ENCODE measurements at places on chromosomes 5 and 9.

DNA sequence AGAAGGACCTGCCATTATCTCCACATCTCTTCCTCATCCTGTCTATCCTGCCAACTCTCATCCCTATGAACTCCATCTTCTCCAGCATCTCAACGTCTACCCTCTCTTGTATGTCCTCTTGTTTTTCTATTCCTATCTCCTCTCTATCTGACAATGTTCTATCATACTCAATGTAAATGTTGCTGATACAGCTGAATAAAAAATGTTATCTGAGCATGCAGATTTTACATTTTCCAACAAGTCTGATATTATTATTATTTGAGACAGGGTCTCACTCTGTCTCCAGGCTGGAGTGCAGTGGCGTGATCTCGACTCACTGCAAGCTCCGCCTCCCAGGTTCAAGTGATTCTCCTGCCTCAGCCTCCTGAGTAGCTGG lies 56.0 kb upstream of the RAI14 start:
- no peak for DNase-seq

DNA sequence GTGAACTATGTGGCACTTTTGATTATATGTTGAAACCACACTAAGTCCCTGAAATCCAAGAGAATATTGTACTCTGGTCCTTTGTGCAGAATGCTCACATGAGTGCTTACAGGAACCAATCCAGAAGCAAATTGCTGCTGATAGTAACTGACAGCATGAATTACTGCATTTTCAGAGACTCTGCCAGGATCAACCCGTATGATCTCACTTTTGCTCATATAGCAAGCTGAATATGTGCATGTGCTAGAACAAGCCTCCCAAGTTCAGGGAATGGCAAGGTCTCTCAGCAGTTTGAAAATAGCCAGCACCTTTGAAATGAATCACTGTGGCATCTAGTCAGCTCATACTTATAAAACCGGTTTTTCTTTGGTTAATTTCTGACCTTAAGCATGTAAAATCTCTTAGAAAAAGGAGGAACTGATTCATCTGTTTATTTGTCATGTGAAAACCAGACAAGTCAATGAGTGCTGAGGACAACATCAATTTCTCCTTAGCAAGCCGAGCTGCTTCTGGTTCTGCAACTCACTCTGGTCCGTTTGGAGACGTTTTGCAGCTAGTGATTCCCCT lies 215.7 kb upstream of the ELL2 start:
- no peak for DNase-seq

GRCh38 chr9:3810231-3810630 lies 284.4 kb upstream of the RFX3 start:
- no peak for DNase-seq

GRCh38 chr5:120655828-120656435 lies 191.8 kb downstream of the PRR16 start:
- peak; percentile 29 for DNase-seq

DNA sequence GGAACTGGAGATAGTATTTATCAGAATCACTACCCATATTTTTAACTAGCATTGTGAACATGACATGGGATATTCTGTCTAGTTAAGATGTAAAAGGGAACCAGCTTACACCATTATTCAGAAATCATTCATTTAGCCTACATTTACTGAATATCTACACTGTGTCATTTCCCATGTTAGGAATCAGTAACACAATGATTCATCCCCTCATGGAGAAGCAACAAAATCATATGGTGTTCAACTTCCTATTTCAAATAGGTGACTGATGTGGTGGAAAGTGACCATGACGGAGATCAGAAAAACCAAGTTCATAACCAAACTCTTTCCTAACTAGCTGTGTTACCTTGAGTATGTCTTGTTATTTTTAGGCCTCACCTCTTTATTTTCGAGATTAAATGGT lies 550.0 kb upstream of the TUSC1 start:
- DNase-seq, result no peak

DNA sequence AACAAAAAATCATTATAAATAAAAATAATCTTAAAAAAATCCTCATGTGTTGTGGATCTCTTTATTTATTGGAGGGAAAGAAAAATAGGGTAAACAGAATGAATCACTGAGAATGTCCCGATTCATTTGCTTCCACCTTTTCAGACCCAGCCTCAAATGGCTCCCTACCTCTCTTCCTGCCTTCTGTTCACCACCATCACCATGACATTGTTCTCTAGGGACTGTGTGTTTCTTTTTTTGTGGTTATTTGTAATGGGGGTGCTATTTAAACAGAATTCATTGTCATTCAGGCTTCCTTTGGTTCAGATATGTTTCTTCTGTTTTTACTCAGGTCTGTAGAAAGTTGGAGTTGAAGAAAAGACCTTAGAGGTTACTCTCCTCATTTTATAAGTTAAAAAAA lies 198.2 kb downstream of the KIF4B start:
- DNase-seq, result no peak

DNA sequence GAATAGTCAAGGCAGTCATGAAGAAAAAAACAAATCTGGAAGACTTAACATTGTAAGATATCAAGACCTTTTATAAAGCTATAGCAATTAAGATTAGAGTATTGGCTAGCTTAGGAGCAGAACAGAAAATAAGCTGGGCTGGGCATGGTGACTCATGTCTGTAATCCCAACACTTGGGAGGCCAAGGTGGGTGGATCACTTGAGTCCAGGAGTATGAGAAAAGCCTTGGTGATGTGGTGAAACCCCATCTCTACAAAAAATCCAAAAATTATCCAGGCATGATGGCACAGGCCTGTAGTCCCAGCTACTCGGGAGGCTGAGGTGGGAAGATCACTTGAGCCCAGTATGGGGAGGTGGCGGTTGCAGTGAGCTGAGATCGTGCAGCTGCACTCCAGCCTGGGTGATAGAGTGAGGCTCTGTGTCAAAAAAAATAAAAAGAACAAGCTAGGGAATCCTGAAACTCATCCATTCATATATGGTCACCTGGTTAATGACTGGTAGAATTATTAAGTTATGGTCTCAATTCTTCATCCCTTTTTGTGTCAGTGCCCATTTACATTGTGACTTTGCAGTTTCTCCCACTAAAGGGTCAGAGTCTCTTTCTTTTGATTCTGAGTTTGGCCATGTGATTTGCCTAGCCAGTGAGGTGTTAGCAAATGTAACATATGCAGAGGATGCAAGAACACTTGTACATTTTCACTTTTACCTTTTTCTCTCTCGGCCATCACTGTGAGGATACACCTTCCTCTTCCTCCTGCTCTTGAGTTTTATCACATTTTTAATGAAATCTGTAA lies 144.6 kb upstream of the SGCD start:
- DNase-seq, result no peak

- no peak for DNase-seq
Observed at GRCh38 chr9:132040808-132041207, 38.9 kb downstream of the MED27 start.

GRCh38 chr5:142958944-142959682 lies 188.9 kb downstream of the ARHGAP26 start:
- DNase-seq, result no peak

DNA sequence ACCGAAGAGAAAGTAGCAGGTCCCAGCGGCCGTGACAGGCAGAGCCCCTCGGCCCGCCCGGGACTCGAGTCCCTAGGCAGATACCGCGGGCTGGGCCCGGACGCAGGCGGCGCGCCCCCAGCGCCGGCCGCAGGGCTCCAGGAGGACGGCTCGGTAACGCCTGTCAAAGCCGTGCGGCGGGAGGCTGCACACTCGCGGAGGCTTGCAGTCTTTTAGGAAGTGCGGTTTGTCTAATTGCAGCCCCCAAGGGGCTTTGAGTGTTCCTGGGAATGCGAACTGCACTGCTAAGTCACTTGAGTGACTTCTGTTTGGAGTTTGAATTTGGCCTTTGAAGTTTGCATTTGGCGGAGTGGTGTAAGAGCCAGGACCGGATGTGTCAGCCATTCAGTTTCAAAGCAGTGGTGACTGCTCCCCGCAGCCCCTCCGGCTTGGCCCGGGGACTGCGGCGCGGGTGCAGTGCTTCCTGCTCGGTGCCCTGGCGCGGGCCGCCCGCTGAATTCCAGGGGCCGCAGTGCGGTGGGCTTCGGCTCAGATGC lies 1.3 kb downstream of the MAP3K1 start:
- peak; percentile 35 for DNase-seq

- DNase-seq, result no peak
Observed at GRCh38 chr5:132017316-132017715, 5.9 kb upstream of the ACSL6 start.

DNA sequence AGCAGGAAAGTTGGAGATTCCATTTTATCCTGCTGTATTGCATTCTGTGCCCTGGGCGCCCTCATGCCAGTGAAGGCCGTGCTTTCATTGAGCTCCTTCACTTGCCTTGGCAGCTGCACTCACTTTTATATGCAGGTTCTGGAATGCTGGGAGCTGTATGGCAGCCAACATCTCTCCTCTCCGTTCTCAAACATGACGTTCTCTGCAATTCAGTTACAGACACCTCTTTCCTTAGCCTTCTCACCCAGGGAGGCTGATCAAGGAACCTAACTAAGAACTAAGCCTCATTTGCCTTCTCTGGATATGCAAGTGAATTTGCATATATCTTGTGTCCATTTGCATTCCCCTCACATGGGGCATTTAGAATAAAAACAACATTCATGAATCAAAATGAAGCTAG lies 29.4 kb upstream of the PURA start:
- no peak for DNase-seq

DNA sequence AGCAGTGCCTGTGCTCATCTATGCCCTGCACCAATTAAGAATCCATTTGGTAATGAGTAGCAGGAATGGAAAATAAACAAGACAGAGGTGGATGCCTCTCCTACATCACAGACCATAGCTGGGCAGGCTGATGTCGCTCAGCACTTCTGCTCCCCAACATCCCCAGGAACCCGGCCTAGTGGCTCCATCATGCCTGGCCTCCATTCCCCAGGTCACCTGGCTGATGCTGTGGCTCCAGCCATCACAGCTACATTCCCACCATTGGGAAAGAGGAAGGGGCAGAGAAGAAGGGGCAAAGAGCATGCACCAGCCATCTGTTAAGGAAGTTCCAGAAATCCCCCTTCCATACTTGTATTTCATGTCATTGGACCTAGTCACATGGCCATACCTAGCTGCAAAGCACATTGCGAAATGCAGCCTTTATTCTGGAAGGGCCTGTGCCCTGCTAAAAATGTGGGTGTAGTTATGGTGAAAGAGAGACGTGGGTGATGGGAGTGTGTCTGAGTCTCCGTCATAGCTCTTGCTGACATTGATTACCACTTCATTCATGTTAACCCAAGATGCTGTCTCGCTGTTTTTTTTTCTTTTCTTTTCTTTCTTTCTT lies 86.1 kb upstream of the ADAMTS2 start:
- no peak for DNase-seq

- no peak for DNase-seq
Observed at GRCh38 chr9:125707472-125707804, 430 bp upstream of the MAPKAP1 start.

DNA sequence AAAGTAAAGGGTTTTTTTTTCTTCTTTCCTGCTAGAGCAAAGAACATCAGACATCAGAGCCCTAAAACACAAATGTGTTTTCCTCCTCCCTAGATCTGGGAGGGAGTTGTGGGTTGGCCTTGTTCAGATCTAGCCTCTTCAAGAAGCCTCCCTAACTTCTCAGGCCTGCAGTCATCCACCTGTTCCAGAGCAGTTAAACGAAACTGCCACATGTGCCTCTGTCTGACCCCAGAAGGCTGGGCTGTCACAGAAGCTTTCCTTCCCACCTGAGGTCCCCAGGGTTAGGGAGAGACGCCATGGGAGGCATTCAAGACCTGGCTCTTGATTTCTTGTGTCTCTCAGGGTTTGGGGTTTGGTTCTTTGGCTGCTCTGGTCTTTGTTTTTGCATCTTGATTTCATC lies 87.0 kb downstream of the DAB2IP start:
- DNase-seq, result no peak

- no peak for DNase-seq
Observed at GRCh38 chr5:79578876-79579275, 33.4 kb upstream of the TENT2 start.

DNA sequence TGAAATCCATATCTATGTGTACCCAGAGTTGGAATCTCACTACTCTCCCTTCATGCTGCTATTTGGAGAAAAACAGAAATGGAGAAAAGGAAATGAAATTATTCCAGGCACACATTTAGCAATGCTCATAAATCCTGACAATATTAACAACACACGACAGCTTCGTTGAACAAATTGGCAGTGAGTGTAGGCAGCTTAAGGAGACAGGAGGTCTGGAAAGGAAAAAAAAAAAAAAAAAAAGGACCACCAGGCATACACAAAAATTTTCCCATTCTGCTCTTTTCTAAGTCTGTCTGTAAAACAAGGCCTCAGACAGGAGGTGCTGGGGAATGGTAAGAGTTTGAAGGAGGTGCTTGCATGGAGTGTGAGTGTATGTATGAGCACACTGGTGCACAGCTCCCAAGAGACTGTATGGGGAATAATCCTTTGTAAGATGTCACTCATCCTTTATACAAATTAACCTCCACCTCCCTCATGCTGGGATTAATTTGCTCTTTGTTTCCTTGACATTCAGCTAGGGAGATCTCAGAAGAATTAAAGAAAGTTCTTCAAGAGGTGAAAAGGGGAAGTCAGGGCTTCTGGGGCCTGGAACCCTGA lies 78.9 kb downstream of the ASTN2 start:
- DNase-seq, result no peak

- no peak for DNase-seq
Observed at GRCh38 chr5:115263078-115263380, 352 bp upstream of the PGGT1B start.

- no peak for DNase-seq
Observed at GRCh38 chr9:73805853-73806458, 654.3 kb downstream of the ANXA1 start.

- no peak for DNase-seq
Observed at GRCh38 chr9:113888976-113889375, 12.9 kb downstream of the ZNF618 start.

- DNase-seq, result no peak
Observed at GRCh38 chr9:16626577-16627130, 243.8 kb downstream of the BNC2 start.

DNA sequence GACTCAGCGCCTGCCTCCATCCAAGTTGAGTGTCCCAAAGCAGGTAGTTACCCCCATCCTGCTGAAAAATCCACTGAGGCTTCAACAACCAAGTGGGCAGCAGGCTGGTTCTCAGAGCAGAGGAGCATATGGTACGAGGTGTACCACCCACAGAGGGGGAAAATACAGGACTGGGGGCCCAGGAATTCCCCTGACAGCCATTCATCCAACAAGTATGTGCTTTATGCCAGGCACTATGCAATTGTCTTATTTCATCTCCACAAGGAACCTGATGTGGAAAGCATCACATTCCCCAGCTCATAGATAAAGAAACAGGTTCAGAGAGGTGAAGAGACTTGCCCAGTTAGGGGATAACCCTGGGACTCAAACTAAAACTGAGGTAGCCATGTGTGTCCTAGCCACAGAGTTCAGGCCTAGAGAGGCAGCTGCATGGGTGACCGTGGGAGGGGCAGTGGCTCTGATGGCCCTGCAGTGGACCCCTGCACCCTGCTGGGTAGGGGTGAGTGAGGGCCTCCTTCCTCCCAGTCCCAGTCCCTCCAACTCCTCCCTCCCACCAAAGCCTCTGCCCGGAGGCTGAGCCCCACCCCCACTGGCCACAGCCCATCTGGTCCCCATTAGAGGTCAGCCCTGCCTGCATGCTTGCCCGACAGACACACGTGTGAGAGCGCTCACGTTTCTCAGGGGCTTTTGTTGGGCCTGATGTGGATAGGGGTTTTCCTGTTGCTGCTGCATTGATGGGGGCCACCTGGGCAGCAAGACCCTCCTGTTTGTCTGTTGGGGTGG lies 11.5 kb downstream of the PDLIM4 start:
- no peak for DNase-seq

GRCh38 chr9:1383899-1384455 lies 333.8 kb downstream of the DMRT2 start:
- no peak for DNase-seq

GRCh38 chr5:106189121-106189809 lies 1481.5 kb downstream of the EFNA5 start:
- DNase-seq, result no peak
